ENCODE measurements at places on chromosomes 3 and 15. TPM values are rescaled to one million over a fixed set of nuclear protein-coding genes. Genes with fewer than 3 reads are reported as not detected.

The GPR15 gene
- total RNA-seq = not detected

The TP63 gene
- not detected for total RNA-seq

The VPS8 gene
- 43.9 TPM for total RNA-seq

The KBTBD13 gene
- total RNA-seq = not detected

The GOLGA6A gene
- not detected for total RNA-seq

The CP gene
- total RNA-seq = 1.7 TPM

The PLA1A gene
- total RNA-seq = 0.16 TPM

The GHRL gene
- 0.21 TPM for total RNA-seq

The LRRC15 gene
- total RNA-seq = 1.4 TPM

The CFAP20DC gene
- total RNA-seq = 4.8 TPM

The TGM5 gene
- total RNA-seq = 0.24 TPM

The DMXL2 gene
- 26.4 TPM for total RNA-seq

The GOLGA6B gene
- not detected for total RNA-seq

DNA sequence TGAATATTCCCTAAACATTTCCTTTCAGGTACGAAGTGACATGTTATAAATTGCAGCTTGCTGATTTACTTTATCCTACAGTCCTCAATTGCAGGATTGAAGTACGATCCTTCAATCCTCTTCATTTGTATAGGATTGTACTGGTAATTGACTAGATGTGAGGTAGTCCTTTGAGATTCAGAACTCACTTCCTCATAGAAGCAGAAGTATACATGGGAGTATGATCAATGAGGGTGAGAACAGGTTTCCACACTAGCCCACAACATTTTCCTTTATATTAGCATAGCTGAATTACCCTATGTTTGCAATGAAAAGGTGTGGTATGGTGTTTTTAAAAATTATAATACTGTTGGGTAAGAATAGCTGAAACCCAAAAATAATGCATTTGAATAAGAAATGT is 160.0 kb upstream of the UMPS start:
- DNase-seq = no peak

GRCh38 chr3:183331498-183331897 is 78.4 kb downstream of the B3GNT5 start:
- DNase-seq = no peak

DNA sequence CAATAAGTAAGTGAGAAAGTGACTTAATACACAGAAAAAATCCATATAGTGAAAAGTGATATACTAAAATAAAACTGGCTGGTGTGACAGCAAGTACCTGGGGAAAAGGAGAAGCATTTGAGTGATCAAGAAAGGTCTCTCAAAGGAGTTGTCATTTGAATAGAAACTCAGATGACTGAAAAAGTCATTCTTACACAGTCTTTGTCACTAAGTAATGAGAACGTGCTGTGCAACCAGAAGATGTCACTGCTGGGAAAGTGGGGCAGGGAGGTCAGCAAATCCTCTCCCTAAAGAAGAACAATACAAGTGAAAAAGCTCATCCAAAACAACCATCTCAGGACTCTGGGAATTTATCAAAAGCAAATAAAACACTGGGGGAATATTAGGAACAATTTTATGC is 317.5 kb upstream of the TRIM42 start:
- no peak for DNase-seq

DNA sequence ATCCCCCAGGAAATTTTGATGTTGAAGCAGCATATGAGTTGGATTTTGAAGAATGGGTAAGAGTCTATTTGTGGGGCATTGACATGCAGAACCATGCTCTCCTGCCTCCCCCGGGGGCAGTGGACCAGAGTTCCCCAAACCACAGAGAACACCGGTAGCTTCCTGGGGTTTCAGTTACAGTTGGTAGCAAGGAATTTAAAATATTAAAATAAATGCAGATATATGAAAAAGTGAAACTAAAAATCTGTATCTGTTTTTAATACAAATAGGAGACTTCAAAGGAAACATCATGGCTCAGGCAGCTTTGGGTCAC is 37.4 kb downstream of the SLC9A9 start:
- no peak for DNase-seq

DNA sequence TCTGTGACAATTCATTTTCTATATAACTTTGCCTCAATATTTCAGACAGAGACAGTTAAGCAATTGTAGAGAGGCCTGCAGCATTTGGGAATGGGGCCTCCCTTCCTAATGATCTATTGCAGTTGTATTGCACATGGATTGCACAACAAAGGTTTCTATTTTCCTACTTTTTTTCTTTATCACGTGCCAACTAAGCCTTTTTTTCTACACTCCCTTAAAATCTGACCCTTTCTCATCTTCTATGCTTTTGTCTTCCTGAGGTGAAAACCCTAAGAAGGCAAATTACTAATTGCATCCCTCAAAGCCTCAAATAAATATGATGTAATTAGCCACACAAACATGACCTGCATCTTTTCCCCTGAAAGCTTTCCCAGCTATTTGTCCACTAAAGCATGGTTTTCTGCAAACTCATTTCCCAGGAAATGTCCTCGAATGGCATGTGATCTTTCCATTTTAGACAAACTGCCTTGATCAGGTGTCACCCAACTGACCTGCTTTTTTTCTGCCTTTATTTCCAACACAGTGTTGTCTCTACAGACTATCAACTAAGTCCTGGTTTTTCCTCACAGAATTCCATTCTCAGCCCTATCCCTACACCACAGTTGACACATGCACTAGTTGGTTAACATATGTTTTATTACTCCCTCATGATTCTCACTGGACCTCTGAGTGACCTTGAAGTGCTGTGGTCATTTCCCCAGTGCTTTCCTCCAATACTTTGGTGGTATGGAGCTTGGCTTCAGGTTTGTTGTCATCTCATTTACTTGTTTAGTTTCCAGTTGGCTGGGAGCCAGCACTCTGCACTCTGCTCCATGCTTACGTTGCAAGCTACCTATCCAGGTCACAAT is 31.9 kb upstream of the TSC22D2 start:
- DNase-seq = no peak

GRCh38 chr3:118772547-118773011 is 262.1 kb downstream of the IGSF11 start:
- DNase-seq = no peak

DNA sequence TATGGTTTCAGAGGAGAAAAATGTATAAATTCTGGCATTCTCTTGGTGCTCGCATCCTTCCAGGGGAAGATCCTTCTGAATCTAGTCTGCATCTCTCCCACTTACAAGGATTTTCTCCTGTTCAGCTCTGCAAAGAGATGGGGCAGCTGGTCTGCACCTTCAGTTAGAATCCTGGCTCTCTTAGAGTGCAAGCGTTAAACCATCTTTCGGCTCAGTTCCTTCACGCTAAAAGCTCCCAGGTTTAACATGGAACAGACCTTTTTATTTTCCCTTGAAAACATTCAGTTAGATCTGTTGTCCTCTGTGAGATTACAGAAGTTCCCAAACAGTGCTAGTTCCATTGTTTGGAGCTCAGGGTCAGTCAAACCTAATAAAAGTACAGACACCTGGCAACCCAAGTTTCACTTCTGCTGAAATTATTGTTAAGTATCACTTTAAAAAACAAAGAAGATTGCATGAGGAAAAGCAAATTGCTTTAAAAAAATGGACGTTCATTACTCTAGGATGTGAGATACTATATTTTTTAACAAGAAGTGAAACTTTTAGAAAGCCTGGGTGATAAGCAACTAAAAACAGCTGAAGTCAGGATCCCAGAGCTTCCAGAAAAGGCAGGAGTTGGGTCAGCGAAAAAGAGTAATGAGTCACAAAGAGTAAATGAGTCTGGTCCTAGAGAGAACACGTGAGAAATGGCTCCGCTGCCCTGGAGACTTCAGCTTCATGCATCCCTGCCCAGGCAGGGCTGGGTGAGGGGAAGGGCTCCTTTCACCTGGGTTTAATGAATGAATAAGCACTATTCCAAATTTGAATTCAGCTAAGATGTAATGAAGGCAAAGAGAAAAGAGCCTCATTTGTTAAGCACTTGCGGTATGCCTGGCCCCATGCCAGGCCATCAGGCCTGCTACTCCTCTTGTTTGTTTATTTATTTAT is 63.3 kb downstream of the ABTB1 start:
- DNase-seq = peak; percentile 78

GRCh38 chr15:67918205-67918861 is 78.5 kb upstream of the RNU6-1 start:
- DNase-seq = no peak

GRCh38 chr3:170324962-170325361 is 32.6 kb upstream of the SKIL start:
- DNase-seq = no peak

GRCh38 chr15:50432230-50432629 is 8.0 kb downstream of the USP8 start:
- DNase-seq = no peak

- DNase-seq = no peak
Observed at GRCh38 chr15:45377609-45378148, 665 bp downstream of the GATM start.

DNA sequence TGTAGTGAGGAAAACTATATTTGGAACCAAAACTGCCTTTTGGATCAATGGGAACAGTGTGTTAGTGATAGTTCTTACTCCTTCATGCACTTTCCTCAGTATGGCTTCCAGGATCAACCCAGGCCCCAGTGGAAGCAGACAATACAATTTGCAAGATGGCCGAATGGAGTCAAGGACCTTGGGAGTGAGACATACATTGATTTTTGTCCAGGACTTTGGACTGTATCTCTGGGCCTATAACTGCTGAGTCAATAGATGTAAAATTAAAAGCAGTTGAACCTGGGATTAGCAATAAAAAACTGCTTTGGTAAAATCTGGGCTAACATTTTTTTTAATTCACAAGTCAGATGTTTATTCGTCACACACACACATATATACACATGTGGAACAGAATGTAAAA is 1.8 kb downstream of the ARRDC4 start:
- no peak for DNase-seq

- DNase-seq = no peak
Observed at GRCh38 chr15:70557521-70558258, 205.7 kb downstream of the UACA start.

GRCh38 chr3:158111861-158112260 is 2.0 kb downstream of the RSRC1 start:
- no peak for DNase-seq

DNA sequence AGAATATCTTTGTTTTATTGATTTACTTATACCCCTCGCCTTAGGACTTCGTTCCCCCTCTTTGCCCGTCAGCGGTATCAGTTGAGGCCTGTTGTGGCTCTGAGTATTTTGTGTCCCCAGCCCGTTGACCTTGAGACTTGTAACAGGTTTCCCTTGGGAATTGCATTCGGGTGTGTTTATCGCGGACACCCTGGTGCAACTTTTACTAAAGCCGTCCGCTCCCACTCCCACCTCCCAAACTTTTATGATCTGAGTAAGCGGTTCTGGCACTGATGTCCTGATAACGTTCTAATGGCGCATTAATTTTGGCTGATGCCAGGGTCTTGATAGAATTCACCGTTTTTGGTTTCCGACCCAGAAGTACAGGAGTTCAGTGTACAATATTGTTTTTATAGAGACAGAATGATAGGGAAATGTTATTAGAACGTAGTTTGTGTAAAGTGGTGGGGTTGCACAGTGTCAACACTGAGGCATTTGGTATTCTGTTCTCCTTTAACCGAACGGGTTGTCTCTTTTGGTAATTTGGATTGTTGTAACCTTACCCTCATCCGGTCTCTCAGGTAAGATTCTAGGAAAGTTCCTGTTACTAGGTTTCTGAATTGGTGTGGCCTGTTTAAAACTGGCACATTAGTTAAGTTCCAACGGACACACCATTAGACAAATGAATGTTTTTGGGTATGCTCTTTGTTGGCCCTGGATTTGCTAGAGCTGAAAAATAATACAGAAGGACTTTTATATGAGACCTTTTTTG is 47.8 kb downstream of the OIP5 start:
- DNase-seq = no peak

- DNase-seq = no peak
Observed at GRCh38 chr3:181075098-181075497, 85.6 kb upstream of the DNAJC19 start.

DNA sequence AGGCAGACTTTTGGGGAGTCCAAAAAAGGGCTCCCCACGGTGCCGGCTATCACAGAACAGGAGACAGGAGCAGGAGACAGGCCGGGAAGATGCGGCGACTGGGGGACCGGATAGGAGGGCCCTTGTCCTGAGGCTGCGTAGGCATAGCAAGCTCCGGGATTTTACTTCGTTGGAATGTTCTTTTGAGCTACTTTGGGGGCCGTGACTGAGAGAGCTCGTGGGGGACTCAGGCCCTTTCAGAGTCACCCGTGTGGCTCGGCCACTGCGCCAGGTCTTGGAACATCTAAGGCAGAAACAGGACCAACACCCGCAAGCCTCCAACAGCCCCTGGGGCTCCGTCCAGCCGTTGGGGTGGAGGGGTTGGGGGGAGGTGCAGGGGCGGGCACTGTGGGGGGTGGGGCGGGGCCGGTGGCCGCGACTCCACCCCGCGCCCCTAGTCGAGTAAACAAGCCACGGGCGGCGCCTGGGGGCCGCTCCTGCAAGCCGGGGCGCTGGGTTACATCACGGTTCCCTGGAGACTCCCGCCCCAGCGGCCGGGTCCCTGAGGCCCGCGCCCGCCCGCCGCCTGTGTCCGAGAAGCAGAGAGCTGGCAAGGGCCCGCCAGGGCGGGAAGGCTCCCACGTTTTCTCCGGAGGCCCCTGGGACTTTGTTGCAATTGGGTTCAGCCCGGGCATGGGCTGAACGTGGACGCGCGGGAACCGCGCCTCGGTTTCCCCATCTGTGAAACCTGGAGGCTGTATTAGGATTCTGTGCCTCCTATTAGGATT is 23.3 kb upstream of the C15orf39 start:
- DNase-seq = peak; percentile 40

- DNase-seq = no peak
Observed at GRCh38 chr3:190721330-190721729, 141.2 kb downstream of the GMNC start.

- DNase-seq = no peak
Observed at GRCh38 chr3:115476472-115476871, 146.8 kb upstream of the GAP43 start.

DNA sequence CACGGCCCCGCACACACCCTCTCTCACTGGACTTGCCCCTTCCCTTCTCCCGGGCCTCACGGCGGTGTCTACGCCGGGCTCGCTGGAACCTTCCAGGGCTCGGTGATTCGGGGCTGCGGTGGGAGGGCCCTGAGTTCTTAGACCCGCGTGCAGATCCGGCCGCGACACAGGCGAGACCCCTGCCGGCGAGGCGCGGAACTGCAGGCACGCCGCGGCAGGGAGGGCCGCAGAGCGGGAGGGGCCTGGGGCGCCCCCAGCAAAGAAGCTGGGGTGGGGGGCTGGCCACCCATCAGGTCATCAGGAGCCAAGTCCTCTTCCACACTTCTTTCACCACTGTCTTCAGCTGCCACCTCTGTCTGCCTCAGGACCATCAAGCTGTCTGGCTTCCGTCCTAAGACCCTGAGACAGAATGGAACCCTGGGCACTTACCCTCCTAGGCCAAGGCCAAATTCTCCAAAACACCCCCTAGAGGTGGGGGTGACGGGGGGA is 164.5 kb downstream of the XXYLT1 start:
- peak; percentile 67 for DNase-seq

DNA sequence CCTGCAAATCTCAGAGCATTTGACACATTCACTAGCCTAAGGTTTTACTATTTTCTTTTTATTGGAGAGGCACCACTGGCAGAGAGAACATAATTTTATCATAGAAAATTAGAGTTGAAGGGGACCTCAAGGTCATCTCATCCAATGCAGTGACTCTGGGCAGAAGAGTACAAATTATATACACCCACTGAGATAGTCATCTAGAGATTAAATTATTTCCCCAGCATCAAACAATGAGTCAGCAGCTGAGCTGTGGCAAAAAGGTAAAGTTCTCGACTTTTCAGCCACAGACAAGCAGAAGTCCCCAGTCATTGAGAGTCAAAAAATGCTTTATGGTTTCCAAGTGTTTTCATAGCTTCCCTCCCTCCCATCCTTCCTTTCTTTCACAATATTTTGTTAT is 39.3 kb upstream of the SEMA6D start:
- DNase-seq = no peak
